LHCN-M2 (cell line): ENCODE measurements at places on chromosomes 12 and 14.

DNA sequence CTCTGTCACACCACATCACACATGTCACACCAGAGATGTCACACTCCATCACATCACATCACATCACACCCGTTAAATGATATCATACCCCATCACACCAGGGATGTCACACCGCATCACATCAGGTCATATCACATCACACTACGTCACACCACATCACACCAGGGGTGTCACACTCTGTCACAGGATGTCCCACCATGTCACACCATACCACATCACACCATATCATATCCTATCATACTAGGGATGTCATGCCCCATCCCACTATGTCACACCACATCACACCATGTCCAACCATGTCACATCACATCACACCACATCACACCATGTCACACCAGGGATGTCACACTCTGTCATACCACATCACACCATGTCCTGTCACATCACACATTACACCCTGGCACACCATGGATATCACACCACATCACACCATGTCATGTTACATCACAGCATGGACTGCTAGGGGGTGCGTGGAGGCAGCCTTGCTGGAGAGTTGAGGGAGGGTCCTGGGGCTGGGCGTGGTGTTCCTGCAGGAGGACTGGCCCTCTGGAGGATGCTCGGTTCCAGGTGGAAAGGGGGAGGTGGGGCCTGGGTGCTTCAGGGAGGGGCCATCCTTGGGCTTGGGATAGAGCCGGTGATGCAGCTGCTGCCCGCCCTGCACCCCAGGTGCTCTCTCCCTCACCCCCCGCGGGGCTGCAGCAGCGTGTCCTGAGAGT lies 134.6 kb downstream of the TMEM121 start:
- no peak for DNase-seq

- no peak for DNase-seq
Observed at GRCh38 chr14:24327303-24327702, 7.6 kb downstream of the ADCY4 start.

- DNase-seq = no peak
Observed at GRCh38 chr12:15706010-15706676, 83.0 kb downstream of the EPS8 start.

- peak; percentile 86 for DNase-seq
Observed at GRCh38 chr12:91326058-91327027, 143.7 kb upstream of the DCN start.

- DNase-seq = no peak
Observed at GRCh38 chr14:69481815-69482568, 2.5 kb upstream of the PLEKHD1 start.

DNA sequence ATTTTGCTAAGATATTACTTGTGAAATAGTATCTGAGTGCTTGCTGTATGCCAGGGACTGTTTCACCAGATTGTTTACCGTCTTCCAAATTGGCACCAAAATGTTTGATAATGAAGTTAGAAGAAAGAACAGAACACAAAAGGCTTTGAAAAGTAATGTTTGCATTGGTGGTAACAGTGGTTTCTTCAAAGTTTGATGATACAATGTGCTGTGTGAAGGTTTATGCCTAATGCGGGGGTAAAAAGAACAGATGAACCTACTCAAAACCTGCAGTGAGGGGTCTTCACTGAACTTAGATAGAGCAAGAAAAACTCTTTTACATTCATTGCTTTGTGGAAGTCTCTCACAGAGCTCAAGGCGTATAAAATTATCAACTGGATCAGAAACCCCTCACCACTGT lies 76.2 kb downstream of the PRKCH start:
- DNase-seq = no peak

DNA sequence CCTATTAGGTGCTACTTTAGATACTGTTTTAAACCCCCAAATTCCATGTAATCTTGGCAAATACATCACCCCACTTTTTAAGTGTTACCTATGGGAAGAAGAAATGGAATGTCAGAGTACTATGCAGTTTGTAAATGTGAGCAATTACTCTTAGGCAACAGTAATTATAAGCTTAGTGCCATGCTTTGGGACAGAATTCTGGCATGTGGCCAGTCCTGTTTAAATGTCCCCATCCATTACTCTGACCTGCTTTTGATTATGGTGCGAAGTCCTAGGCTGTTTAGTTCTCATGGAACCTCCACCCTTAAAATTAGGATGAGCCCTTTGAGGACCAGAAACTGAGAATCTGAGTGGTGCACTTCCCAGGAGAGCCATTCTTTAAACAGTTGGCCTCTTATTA lies 321.4 kb upstream of the RGS6 start:
- no peak for DNase-seq

GRCh38 chr12:1272142-1272541 lies 281.1 kb downstream of the ERC1 start:
- DNase-seq = no peak

GRCh38 chr12:94832780-94833681 lies 170.5 kb downstream of the NDUFA12 start:
- DNase-seq = peak; percentile 67
